ENCODE measurements at places on chromosomes 16 and 17. TPM values are rescaled to one million over a fixed set of nuclear protein-coding genes. Genes with fewer than 3 reads are reported as not detected.

The SOCS1 gene
- 1.9 TPM for polyA plus RNA-seq

The CHRNE gene
- 0.47 TPM for polyA plus RNA-seq

The SLC35G6 gene
- polyA plus RNA-seq, result 0.01 TPM

The MYL4 gene
- 0.18 TPM for polyA plus RNA-seq

The CLEC16A gene
- polyA plus RNA-seq, result 12.5 TPM

The MIEF2 gene
- polyA plus RNA-seq, result 7.6 TPM

The SPATA32 gene
- not detected for polyA plus RNA-seq

The COL1A1 gene
- polyA plus RNA-seq, result 12.8 TPM

The MYH13 gene
- 0.04 TPM for polyA plus RNA-seq

The FOXJ1 gene
- 0.56 TPM for polyA plus RNA-seq

The SLC35B1 gene
- polyA plus RNA-seq, result 42.2 TPM

The PRR35 gene
- 0.01 TPM for polyA plus RNA-seq

The GPR179 gene
- 0.01 TPM for polyA plus RNA-seq

The ELMO3 gene
- polyA plus RNA-seq, result 23.7 TPM

The DHX58 gene
- polyA plus RNA-seq, result 17.8 TPM

The PRPF8 gene
- 82.1 TPM for polyA plus RNA-seq
